ENCODE measurements at places on chromosomes 12 and 14.

DNA sequence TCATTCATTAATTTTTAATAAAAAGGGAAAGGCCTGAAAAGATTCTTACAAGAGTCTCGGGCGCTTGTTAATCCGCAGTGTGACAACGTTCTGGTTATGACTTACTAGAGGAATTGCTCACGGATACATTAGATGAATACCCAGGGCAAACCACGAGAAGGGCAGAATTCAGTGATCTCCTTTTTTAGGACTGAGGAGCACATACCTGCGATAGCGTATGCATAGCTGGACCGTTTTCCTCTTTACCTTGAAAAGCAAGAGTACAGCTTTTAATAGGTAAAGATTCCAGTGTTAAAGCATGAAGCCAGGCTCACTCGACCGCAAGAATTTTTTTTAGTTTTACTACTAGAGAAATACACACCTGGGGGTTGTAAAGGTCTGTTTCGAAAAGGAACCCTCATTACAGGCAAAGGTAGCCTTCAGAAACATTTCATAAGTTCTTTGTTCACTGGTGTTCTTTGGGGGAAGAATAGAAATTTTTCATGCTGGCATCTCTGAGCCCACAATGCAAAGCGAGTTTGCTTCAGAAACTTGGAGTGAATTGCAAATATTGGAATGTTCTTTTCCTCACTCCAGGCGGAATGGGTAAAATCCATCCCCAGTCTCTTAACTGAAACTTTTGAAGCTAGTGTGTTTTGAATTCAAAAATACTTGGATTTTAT is 953 bp downstream of the MAPK1IP1L start:
- no peak for DNase-seq

GRCh38 chr12:65747338-65747737 is 76.9 kb upstream of the HMGA2 start:
- DNase-seq: no peak

DNA sequence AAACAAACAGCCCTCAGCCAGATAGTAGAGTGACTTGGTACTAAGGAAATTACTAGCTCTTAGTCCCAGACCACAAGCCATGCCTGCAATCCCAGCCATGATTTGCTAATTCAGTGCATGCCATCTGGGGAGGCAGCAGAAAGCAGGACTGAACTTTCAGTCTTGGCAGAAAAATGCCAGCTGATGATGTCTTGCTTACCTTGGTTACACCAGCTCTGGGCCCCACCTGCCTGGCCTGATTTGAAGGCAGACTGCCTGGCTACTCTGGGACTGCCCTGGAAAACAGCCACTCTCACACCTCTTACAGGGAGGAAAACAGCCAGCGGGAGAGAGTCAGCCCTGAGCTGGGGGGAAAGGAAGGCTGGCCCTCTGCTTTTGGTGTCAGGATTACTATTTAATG is 4.6 kb upstream of the UNC119B start:
- DNase-seq: no peak

GRCh38 chr14:72519543-72519942 is 374.4 kb downstream of the DPF3 start:
- no peak for DNase-seq
